T-cell (primary cell): ENCODE measurements at places on chromosomes 6 and 20.

- DNase-seq = no peak
These were observed 954.4 kb downstream of the PHF3 start for GRCh38 chr6:64589961-64590360.

DNA sequence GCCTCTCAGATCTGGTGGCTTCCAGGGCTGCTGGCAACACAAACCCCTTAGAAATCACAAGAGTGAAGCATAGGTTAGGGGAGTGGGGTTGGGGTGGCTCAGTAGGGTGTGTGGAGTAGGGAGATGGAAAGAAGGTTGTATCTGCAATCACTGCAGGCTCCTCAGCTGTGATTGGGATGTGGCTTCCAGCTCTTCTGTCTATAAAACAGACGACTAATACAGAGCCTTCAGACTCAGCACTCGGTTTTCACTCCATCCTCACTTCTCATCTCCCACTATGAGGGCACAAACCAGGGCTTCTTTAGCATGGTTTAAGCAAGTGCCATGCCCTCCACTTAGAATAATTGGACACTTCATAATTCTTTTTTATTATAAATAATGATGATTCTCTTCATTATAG lies 46.4 kb upstream of the CAP2 start:
- DNase-seq = no peak

DNA sequence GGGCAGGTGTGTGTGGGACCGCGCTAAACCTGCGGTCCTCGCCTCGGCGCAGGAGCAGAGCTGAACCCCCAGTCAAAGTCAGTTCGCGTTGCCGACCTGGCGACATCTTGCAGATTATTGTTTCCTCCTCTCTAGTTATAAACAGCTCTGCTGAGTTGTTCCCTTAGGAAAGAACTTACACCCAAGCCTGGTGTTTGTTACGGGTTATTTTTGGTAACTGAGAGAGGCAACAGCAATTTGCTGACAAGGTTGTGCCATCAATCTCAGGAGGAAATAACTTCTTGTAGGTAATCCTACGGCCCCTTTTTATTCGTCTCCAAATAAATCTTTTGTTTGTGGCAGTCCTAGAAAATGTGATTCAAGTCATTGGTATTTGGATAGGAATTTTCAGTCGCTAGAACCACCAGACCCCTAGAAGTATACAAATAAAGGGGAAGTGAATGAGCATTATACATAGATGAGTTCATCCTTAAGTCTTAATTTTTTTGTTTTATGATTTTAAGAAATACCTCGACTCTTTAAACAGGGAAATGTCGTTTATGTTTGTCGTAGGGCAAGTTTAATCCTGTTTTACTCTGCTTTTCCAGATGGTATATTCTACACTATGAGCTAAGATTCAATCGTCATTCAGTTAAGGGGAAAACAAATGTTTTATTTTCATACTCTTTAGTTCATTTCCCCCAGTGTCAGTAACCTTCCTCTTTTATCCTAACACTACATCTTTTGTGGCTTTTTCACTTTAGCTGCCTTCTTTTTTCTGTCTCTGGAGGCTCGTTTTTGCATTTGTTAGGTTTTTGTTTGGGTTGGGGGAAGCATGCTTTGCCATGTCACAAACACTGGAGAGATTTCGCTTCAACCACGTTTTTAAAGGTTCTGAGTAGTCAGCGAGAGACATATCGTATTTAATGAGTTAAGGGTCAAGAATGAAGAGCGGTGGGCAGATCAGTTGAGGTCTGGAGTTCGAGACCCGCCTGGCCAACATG lies 1.2 kb downstream of the PM20D2 start:
- DNase-seq = peak; percentile 11

DNA sequence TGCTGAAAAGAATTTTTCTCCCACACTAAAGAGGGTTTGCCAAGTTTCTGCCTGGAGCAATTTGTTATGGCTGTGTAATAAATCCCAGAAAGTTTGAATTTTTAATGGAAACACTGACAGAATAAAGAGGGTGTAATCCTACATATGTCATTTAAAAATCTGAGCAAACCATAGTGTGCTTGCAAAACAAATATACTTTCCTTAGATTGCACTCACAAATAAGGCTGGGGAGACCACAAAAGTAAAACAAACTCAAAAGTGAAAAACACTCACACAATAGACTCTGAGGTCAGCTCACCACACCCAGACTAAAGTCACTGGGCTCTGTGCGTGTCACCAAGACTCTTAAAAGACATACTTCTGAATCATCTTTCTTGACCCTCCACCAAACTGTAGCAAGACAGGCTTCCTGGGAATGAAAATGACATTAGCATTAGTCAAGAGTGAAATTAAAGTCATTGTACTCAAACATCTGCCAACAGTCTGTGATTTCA lies 4.8 kb upstream of the ATXN1 start:
- no peak for DNase-seq

GRCh38 chr6:75932067-75932466 lies 140.4 kb downstream of the IMPG1 start:
- no peak for DNase-seq

GRCh38 chr6:29976588-29977424 lies 34.5 kb downstream of the HLA-A start:
- peak; percentile 31 for DNase-seq

DNA sequence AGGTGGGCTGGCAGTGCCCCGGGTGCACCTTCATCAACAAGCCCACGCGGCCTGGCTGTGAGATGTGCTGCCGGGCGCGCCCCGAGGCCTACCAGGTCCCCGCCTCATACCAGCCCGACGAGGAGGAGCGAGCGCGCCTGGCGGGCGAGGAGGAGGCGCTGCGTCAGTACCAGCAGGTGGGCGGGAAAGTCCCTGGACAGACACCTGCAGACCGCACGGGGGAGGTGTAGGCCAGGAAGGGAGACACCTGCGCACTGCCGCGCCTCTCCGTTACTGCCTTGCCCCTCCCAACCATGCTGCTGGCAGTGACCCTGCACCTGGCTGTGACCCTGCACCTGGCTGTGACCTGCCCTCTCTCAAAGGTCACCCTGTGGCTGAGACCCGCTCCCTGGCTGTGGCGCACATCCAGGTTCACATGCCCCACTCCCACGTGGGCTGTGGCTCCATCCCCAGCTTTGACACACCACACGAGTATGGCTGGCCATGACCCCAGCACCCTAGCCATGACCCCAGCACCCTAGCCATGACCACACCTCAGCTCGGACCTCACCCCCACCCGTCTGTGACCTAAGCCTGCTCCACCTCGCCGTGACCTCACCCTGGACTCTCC lies 11.6 kb downstream of the RBCK1 start:
- no peak for DNase-seq

GRCh38 chr20:41072190-41072863 lies 43.7 kb downstream of the TOP1 start:
- DNase-seq = no peak

GRCh38 chr6:41201764-41202173 lies 820 bp upstream of the TREML2 start:
- DNase-seq = peak; percentile 19
